Karpas-422 (cell line): ENCODE measurements at places on chromosomes 12 and 14. TPM values are rescaled to one million over a fixed set of nuclear protein-coding genes. Genes with fewer than 3 reads are reported as not detected.

Gene KRT75
- total RNA-seq, result not detected in 2 replicates

GRCh38 chr12:116302166-116303058 is 24.9 kb upstream of the MED13L start:
- no peak for DNase-seq

DNA sequence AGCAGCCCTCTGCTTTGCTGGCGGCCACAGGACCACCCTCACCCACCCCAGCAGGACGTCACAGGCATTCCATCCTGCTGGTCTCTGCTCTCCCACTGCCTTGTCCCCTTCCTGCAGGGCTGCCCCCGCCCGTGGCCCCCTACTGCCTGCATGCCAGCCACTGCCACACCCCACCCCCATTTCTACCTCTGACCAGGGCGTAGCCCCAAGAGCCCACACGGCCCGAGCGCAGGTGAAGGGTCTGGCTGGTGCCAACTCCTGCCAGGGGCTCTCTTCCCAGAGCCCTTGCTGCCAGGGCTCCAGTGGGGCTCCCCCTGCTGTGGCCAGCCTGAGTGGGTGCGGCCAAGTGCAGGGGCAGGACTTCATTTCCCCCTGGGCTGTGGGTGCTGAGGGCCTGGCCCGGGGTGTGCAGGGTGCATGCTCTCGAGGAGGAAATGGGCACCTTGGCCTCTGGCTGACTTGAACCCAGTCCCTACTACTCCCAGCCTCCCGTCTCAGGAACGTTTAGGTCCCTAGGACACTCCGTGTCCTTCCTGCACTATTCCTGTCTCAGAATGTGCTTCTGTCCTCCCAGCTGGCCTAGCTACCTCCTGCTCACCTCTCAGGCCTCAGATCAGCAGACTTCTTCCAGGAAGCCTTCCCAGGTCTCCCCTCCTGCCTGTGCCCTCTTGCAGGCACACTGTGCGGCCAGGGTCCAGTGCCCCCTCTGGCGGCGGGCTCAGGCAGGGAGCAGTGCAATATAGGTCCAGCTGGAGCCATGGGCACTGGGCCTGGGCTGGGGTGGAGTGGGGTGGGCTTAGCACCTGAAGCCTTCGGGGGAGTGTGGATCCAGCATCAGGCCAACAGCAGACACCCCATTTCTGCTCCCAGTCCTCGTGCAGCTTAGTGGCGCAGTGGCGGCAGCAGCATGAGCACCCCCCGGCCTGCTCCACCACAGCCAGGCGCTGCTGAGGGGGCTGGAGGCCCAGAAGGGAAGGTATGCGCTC is 1.4 kb downstream of the LBHD2 start:
- no peak for DNase-seq

Gene SIX6
- not detected in 2 replicates for total RNA-seq

Gene ATL1
- 0.18 and 3.3 TPM in 2 replicates for total RNA-seq

- DNase-seq, result no peak
Observed at GRCh38 chr12:85374981-85375380, 95.0 kb downstream of the ALX1 start.
